CD4-positive, alpha-beta T cell treated with Interleukin-10 for 1 hour (primary cell): ENCODE measurements at places on chromosomes 2 and 18.

GRCh38 chr18:335733-336132, 67.9 kb upstream of the THOC1 start:
- DNase-seq = no peak

GRCh38 chr2:228699400-228699799, 517.9 kb upstream of the SPHKAP start:
- no peak for DNase-seq

GRCh38 chr2:36438449-36438977, 82.9 kb downstream of the CRIM1 start:
- no peak for DNase-seq

DNA sequence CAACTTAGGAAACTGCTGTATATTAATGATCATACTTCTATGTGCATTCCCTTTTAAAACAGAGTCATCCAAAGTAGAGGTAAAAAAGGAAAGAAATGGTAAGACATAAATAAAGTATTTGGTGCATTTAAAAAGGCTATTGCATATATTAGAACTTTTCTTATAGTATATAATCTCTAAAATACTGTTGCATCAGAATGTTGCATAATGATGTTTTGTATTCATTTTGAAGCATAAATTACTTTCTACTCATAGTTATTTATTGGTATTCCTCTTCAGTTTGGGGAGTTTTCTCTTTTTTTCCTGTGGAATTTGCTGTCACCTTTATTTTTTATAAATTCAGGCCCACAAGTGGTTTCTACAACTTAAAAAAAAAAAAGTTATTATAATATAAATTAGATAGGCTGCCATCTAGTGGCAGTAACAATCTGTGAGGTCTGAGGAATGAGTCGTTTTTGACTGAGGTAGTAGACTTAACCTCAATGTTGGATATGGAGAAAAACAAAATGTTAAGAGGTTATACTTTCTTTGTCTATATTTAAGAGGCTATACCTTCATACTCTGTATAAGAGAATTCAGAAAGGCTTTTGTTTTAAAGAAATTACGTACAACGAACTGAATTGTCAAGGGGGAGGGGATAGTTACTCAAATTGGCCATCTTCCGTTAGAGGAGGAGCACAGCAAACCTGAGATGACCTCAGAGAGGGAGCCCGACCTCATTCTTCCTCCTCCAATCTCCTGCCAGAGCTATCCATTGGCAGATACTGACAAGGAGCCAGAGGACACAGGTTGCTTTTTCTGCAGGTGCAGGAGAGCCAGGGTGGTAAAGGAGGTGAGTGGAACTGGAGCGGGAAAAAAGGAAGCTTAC, 23.8 kb downstream of the ANKAR start:
- peak; percentile 69 for DNase-seq

DNA sequence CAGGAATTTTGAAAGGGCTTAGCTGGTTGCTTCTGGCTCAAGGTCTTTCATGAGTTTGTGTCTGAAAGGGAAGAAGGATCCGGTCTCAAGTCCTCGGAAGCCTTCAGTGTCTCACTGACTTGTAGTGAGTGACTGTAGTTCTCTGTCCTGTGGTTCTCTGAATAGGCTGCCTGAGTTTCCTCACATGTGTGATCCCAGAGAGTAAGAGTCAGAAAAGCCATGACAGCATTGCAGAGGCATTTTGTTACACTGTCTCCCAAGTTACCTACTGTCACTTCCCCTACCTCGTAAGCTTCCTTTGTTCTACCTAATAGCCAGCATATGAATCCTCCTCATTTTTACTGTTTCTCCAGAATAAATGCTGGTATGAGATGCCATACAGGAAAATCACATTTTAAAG, 709.1 kb upstream of the CHAC2 start:
- no peak for DNase-seq

GRCh38 chr2:42239811-42240210, 70.7 kb downstream of the EML4 start:
- DNase-seq = no peak

GRCh38 chr2:150888337-150888736, 373.3 kb downstream of the RBM43 start:
- DNase-seq = no peak

- no peak for DNase-seq
Observed at GRCh38 chr2:216116418-216116817, 7.3 kb downstream of the XRCC5 start.

GRCh38 chr18:31064130-31064529, 21.6 kb upstream of the DSC3 start:
- no peak for DNase-seq

DNA sequence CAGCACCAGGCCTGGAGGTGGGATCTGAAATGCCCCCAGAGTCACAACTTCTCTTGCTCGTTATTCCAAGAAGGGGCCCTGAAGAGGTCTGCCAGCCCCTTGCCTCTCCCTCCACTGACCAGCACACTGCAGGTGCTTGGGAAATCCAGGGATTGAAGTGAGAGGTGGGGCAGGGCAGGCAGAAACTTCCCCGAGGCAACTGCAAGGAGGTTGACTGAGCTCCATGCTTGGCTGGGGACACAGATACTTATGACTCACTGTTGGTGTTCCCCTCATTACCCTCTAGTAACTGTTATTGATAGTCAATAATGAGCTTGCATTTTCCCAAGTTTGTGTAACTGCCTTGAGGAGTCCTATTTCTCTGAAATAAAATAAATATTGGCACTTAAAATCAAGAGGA, 47.5 kb downstream of the MARCO start:
- DNase-seq = no peak

DNA sequence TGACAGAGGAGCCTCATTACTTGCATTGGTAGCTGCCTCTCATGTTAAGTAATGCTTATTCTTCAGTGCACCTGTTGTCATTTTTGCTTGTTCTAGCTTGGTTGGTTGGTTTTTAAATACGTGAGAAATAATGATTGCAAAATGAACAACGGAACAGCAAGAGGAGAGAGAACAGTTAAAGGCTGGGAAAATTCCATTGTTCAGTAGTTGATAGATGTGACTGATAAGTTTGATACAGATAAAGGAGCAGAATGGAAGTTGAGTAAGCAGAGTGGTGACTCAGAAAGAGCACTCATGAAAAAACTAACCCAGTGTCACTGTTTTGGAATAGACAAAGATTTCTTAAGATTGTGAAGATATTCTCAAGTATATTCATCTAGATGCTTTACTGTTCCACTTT, 50.5 kb downstream of the MTA3 start:
- DNase-seq = no peak

- no peak for DNase-seq
Observed at GRCh38 chr2:151906633-151906998, 78.4 kb upstream of the ARL5A start.
